ENCODE measurements at places on chromosomes 4 and X.
A peak's percentile ranks its signal among the peaks of the same experiment; 100 is the strongest.

DNA sequence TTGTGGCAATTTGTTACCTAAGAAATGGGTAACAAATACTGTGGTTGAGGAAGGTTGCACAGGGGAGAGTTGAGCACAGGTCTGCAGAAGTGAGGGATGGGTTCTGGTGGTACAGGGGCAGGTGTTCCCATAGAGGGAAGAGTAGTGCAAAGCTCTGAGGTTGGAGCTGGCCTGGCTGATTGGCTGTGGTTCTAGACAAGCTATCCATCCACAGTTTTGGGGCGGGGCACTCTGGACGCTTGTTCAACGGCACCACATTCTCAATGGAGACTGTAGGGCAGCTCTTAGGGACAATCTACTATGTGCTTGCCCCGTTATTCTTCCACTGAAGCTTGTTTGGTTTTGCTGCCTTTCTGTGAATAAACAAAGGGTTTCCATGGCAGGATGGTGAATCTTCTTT lies 35.4 kb downstream of the NAT8L start:
- no peak for DNase-seq

GRCh38 chr4:70908993-70909556 lies 6.9 kb downstream of the MOB1B start:
- DNase-seq: no peak

GRCh38 chr4:2673157-2673556 lies 83.0 kb downstream of the TNIP2 start:
- DNase-seq: no peak

- DNase-seq: no peak
Observed at GRCh38 chr4:150720973-150721518, 139.1 kb downstream of the MAB21L2 start.

DNA sequence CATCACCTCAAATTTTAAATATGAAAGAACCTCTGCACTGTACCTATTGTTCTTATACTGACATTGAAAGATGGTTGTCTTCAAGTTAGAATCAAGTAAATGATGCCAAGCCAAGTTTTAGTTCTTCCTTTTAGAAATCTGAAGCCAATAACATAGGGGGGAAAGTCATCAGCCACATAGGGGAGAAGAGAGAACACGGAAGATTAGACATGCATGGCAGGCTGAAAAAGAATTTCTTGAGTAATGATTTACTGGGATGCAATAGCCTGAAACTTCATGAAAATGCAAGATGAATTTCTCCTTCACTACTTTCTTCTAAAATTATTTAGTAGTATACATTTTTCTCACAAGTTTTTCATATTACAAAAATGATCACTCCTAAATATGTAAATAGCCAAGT lies 13.6 kb upstream of the EPGN start:
- no peak for DNase-seq

GRCh38 chrX:2781226-2781571 lies 29.4 kb downstream of the XG start:
- no peak for DNase-seq

DNA sequence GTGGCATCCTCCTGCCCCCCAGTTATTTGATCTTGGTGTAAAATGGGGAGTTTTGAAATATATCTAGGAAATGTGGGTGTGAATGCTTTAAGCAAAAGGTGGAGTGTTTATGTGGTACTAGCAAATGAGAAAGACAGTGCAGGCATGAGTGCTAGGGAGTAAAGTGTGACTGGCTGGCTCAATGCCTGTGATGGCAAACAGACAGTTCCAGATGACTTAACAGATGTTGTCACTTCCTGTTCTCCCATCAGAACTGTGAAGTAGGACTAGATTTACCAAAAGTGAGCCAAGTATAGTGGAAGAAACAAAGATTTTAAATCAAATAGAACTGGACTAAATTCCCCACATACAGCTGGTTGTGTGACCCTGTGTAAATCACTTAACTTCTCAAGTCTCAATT lies 8.4 kb upstream of the AMOT start:
- no peak for DNase-seq

GRCh38 chr4:34046580-34046979 lies 2197.7 kb downstream of the ARAP2 start:
- DNase-seq: no peak

- peak; percentile 14 for DNase-seq
Observed at GRCh38 chr4:113760094-113760794, 1.3 kb downstream of the CAMK2D start.

DNA sequence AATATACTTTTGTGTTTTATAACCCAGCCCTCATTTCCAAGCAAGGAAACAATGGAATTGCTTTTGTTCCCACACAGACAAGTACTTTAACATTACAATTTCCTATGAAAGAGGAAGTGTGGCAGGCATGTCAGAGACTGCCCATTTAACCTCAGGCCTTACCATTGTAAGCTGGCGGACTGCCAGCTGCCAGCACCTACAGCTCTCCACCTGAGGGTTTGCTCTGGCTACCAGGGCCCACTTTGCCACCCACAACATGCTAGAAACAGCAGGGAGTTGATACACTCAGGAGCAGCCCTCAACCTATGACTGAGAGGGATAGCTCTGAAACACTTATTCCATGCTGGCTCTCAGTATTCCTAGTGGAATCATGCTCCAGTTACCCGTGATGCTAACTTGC lies 152.3 kb upstream of the PRDX4 start:
- DNase-seq: no peak

- no peak for DNase-seq
Observed at GRCh38 chrX:11533199-11533651, 132.5 kb downstream of the ARHGAP6 start.

DNA sequence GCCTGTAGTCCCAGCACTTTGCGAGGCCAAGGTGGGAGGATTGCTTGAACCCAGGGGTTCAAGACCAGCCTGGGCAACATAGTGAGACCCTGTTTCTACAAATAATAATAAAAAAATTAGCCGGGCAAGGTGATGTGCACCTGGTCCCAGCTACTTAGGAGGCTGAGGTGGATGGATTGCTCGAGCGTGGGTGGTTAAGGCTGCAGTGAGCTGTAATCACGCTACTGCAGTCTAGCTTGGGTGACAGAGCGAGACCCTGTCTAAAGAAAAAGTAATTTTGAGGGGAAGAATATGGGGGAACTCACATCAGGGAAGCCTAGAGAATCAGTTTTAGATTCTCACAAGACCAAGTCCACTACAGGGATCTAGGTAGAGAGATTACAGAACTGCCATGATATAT lies 28.9 kb upstream of the LCORL start:
- DNase-seq: no peak

- no peak for DNase-seq
Observed at GRCh38 chrX:11351375-11352295, 58.4 kb downstream of the AMELX start.

- no peak for DNase-seq
Observed at GRCh38 chr4:55941881-55942396, 6.8 kb upstream of the CEP135 start.

DNA sequence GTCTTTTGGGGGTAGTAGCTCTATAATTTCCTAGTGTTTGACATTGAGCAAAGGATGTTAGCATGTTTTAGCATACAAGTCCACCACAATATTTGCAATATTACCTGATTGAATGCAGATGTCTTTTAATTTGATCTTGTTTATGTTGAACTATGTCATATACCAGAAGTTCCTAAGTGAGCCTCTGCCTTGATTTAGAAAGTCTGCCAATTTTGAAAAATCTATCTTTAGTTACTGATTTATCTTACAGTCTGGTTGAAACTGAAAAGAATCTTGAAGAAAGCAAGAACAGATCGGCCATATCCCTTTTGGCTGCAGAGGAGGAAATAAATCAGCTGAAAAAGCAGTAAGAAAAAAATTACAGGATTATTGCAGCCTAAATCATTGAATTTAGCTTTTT lies 18.5 kb downstream of the SPATA18 start:
- no peak for DNase-seq

- DNase-seq: no peak
Observed at GRCh38 chrX:41082783-41083182, 2.5 kb upstream of the USP9X start.

DNA sequence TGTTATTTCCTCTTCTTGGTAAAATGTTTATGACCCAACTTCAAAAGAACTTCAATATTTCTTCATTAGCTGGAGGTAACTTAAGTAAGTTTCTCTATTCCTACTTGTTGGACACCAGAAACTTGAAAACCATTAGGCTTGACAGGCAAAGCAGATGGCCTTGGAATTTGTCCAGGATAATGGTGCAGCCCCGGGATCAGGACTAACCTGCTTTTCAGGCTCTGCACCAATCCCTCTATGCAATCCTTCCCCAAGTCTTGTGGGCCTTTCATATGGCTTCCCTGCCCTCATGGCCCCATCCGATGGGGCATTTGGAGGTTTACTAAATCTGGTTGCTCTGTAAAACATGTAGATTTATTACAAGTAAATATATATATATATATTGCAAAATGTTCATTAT lies 68.5 kb downstream of the SPINK2 start:
- DNase-seq: no peak

DNA sequence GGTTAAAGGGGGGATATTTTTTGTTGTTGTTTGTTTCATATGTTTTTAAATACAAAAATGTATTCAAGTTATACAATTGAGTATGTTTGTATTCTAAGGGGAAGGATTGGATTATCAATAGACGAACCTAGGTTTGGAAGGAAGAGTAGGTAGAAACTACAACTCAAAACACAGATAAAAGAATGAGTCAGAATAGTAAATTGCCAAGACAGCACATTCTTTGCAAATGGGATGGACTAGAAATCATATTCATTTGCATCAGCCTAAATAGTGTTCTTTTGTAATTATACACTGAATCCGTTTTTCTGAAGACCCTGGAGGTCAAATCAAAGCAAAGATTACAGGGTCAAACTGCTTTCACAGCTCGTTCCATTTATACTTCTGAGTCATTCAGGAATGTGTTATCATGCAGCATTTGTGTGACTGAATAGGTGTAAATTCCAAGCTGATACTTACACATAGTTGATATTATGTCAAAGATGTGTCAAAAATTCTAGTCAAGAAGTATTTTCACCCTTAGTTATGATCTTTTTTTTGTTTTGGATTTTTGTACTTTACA lies 273.3 kb upstream of the FAT4 start:
- DNase-seq: no peak

GRCh38 chr4:67996127-67996526 lies 32.8 kb upstream of the TMPRSS11A start:
- DNase-seq: no peak

DNA sequence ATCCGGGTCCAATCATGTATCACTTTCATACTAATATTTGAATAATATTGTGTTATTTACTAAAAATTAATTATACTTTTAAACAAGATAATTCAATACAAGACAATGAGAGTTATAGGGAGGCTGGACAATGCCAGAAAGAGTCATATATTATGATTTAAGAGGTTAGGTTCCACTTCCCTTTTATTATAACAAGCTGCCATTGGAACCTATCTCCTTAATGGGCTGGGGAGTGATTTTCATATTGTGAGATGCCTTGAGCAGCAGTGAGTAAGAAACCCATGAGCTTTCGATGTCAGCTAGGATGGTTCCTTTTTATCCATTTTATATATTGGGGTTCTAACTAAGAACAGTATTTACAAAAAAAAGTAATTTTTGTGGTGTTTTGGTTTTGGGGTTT lies 91.8 kb downstream of the MAB21L2 start:
- no peak for DNase-seq

- no peak for DNase-seq
Observed at GRCh38 chrX:132568291-132568690, 79.5 kb upstream of the MBNL3 start.

DNA sequence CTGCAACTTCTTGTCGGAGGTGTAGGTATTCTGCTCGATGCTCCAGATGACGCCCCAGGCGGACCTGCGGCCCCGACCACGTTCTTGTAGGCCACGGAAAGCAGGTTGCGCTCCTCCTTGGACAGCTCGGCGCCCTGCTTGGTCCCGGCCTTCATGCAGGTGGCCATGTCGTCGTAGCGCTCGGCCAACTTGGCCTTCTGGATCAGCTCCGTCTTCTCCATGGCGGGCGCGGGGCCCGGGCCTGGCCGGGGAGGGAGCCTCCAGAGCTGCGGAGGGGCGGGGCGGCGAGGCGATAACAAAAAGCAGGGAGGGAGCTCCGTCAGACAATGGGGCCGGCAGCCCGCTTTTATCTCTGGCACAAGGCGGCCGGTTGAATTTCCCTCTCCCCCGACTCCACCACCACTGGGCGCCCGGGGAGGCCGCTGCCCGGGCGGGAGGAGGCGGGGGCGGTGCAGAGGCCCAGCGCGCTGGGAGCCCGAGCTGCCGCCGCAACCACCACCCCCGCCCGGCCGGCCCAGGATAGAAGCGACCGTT lies 28.3 kb upstream of the DRP2 start:
- no peak for DNase-seq

- DNase-seq: no peak
Observed at GRCh38 chr4:28654618-28655017, 1794.0 kb downstream of the STIM2 start.

DNA sequence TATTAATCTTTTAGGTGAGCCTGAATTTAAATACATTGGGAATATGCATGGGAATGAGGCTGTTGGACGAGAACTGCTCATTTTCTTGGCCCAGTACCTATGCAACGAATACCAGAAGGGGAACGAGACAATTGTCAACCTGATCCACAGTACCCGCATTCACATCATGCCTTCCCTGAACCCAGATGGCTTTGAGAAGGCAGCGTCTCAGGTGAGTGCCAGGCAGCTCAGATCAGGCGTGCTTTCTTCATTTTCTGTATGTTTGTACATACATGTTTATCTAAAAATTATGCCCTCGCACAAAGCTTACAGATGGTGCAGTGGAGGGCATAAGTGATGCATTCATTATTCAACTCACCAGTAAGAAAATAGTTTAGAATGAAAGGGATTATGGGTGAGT lies 85.6 kb downstream of the CPE start:
- no peak for DNase-seq

DNA sequence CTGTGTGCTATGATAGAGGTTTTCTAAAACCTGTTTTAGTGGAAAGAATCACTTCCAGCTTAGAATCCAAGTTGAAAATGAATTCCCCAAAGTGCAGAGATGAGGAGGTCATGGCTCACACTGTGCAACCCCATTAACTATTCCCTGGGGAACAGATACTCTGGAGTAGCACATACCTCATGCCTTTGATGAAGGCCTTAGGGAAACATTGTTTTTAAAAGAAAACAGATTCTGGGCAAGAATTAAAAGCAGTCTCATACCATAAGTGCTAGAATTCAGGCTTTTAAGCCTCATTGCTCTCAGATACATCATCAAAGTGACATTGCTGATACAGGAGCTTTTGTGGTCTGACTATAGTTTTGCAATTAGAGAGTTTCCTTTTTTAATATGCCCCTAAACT lies 115.1 kb downstream of the NDST4 start:
- DNase-seq: no peak

DNA sequence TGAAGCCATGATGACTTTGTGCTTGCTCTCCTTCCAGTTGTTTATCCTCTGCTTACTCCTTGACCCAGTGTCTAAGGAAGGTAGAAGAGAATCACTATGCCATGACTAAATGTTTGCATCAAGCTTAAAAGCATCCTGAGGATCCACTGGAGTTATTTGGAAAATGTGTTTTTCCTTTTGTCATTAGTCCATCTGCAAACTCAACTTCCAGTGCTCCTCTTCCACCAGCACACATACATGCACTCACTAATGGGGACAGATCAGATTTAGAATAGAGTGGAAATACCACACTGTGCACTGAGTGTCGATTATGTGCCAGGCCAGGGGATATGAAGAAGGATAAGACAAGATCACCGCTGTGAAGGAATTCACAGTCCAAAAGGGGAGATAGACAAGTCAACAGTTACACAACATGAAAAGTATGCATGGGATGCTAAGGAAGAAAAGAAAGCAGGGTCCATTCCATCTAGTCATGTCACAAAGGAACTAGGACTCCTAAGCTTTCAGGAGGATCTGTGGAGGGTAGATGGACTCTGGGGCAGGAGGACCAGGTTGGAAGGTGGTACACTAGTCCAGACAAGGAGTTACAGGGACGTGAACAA lies 1.9 kb downstream of the OCIAD2 start:
- no peak for DNase-seq
